Activated T-helper 17 cell treated with anti-CD3 and anti-CD28 coated beads, Interleukin-2, amount 50 U/mL, for 72 hours (primary cell): ENCODE measurements at places on chromosomes 3 and 15. TPM values are rescaled to one million over a fixed set of nuclear protein-coding genes. Genes with fewer than 3 reads are reported as not detected.

The ESYT3 gene
- total RNA-seq = 0.37 TPM

The CNTN3 gene
- not detected for total RNA-seq

The SMCO1 gene
- not detected for total RNA-seq

The EXD1 gene
- total RNA-seq = 0.16 TPM

The SPTSSB gene
- total RNA-seq = not detected

GRCh38 chr3:197495999-197496745 is 59.6 kb downstream of the BDH1 start:
- H3K27me3 ChIP-seq = peaks cover 4% of the 10 kb centered on the region
- H3K4me1 ChIP-seq = no peaks in the 10 kb centered on the region
- H3K36me3 ChIP-seq = no peaks in the 10 kb centered on the region
- H3K27ac ChIP-seq = no peak overlapping the region
- no peak overlapping the region for H3K4me3 ChIP-seq

GRCh38 chr3:15646851-15647511 is 45.4 kb downstream of the BTD start:
- ATAC-seq = peak; percentile 68
- peak overlapping the region; percentile 68 for H3K4me3 ChIP-seq
- peak overlapping the region; percentile 88 for H3K27ac ChIP-seq
- H3K27me3 ChIP-seq = peaks cover 7% of the 10 kb centered on the region
- peaks cover 9% of the 10 kb centered on the region for H3K36me3 ChIP-seq
- peaks cover 34% of the 10 kb centered on the region for H3K4me1 ChIP-seq

DNA sequence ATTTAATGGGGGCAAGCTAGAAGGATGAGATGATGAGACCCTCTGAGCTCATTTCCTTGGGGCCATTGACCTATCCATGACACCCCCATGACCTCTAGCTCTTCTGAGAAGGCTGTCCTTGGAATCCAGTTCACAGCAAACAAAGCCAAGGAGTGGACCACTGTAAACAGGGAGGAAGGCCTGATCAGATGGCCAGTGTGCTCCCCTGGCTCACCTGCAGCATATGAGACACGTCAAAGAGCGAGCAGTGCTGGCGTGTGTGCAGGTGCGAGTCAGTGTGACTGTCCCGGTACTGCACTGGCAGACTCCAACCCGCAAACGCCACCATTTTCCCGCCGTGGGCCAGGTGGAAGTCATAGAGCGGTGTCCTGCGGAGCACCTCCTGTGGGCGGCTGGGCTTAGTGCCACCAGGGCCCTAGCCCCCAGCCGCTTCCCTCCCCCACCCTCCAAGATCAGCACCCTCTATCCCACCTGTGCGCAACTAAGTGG is 339 bp downstream of the AMT start:
- ATAC-seq = no peak
- no peaks in the 10 kb centered on the region for H3K27me3 ChIP-seq
- no peak overlapping the region for H3K27ac ChIP-seq
- peaks cover 14% of the 10 kb centered on the region for H3K4me1 ChIP-seq
- H3K4me3 ChIP-seq = no peak overlapping the region
- H3K36me3 ChIP-seq = peaks cover 14% of the 10 kb centered on the region

DNA sequence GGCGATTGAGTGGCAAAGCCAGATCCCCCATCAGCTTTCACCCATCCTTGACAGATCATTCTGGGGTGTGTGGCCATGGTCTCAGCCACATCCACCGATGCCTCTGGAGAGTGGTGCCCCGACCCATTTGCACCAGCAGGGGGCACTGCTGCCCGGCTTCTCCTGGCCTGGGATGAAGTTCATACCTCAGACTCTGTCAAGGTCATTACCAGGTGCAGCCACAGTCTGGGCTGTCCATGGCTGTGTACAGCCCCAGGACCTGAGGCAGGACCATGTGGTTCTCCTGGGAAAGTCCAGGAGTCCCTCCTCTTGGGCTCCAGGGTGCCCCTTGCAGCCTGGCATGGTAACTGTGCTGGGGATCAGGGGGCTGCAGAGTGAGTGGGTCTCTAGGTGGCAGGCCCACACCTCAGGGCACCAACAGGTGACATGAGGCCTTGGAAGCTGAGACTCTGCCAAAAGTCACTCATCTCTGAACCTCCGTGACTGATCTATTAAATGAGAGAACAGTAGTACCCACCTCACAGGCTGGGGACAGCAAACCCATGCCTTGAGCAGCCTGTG is 67.2 kb downstream of the CACNA2D2 start:
- H3K27ac ChIP-seq = no peak overlapping the region
- ATAC-seq = peak; percentile 92
- H3K4me3 ChIP-seq = no peak overlapping the region
- H3K27me3 ChIP-seq = no peaks in the 10 kb centered on the region
- H3K36me3 ChIP-seq = no peaks in the 10 kb centered on the region

DNA sequence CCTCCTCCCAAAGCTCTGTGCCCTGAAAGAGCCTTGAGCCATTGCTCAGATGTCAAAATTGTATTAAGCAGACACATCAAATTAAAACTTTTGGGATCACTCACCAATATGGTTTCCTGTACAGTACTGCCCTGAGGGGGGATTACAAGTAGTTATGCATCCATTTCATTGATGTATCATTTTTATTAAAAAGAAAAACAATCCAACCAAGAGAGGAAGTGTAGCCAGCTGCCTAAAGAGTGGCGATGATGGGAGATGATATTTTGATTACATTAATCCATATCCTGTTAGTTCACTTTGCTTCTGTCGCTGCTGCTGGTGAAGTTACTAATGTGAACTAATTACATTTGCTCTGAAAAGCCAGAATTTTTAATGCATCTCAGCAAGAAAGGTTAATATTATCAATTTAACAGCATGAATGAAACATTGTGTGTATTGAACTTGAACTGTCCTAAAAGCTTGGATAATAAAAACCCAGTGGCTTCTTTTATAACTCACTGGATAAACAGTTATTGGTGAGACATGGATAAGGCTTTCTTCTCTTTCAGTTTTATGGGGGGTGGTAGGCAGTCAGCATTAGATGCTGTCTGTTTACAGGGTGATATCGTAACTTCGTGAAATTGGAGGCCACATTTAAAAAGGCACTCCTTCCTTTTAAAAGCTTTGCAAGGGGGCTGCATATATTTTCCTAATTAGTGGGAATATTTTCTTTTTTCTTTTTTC is 87.7 kb downstream of the IGF1R start:
- H3K27me3 ChIP-seq = no peaks in the 10 kb centered on the region
- H3K36me3 ChIP-seq = no peaks in the 10 kb centered on the region
- no peak overlapping the region for H3K27ac ChIP-seq
